ENCODE measurements at places on chromosomes 1 and 21.

DNA sequence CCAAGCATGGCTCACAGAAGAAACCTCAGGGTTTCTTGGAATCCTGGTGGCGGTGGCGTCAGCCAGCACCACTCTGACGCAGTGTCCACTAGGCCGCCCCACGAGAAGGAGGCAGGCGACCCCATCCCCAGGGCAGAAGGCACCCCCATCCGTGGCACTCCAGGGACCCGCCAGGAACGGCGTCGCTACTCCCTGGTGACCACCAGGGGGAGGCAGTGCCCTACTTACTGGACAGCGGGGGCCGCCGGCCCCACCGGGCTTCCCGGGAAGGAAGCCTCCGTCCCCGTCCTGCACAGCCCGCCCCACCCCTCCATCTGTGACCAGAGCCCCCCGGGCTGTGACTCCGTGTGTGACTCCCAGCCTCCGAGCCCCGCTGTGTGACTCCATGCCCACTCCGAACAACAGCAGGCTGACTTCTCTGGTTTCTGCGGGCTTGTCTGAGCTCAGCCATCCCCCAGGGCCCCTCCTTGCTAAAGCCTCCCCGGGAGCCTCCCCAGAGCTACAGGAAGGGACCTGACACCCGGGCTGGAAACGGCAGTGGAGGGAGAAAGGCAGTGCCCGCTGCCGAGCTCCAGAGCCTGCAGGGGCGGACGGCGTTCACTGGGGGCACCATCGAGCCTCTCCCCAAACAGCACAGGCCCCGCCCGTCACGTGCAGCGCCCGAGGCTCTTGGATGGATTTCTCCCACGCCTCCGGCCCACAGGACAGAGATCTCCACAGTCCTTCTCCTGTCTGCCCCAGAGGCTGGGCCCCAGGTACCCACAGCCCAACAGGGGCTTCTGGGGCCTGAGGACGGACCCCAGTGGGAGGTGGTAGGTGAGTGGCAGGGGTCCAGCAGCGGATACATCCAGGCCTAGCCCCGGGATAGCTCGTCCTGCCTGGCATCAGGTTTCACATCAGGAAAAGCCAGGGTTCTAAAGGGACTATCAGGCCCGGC, 21.1 kb downstream of the KIF17 start:
- peak; percentile 41 for DNase-seq

- no peak for DNase-seq
Measured at GRCh38 chr1:63307196-63307794, 15.1 kb upstream of the FOXD3 start.

- no peak for DNase-seq
Measured at GRCh38 chr1:74679811-74680210, 6.2 kb upstream of the ERICH3 start.

DNA sequence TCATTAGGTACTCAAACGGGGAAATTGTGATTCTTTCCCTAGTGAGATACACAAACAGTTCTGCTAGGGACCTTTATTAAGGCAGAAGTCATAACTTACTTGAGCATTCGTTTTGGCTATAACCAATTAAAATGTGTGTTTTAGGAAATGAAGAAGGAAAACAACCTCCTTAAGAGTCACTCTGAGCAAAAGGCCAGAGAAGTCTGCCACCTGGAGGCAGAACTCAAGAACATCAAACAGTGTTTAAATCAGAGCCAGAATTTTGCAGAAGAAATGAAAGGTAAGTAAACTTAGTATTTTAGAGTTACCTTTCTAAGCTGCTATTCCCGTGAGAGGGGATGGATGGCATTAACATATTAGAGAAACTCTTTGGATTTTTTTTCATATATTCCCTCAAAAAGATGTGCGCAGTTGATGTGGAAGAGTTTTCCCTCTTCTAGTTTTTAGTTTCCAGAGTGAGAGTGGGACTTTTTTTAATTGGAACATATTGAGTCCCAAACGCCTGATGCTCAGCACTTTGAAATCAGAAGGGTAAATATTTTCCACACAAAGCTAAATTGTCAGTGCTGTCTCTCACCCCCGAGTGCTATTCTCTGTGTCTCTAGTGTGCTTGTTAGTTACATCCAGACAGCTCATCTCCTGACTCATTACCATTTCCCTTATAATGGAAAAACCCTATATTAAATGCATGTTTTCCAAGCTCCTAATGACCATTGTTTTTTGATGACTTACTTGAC, 34.9 kb downstream of the CENPF start:
- no peak for DNase-seq

GRCh38 chr1:3501856-3502640, 47.6 kb downstream of the ARHGEF16 start:
- DNase-seq = peak; percentile 16

- no peak for DNase-seq
Measured at GRCh38 chr21:32562915-32563314, 22.4 kb downstream of the TCP10L start.

- DNase-seq = no peak
Measured at GRCh38 chr1:33060579-33061083, 20.3 kb upstream of the AZIN2 start.

DNA sequence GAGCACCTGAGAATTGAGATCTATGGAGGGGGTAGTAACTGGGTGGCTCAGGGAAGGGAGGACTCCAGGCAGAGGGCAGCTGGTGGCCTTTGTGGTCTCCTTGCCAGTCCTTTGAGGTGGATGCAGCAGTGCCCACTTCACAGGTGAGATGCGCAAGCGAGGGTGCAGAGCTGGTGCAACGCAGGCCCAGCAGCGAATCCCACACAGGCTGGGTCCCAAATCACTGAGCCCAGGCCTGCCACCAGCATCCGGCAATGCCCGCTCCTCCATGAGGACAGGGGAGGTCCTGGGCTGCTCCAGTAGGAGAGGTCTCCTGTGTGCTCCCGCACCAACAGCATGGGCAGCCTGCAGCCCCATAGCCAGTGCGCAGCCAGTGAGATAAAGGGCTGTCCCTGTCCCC, 318.0 kb downstream of the PCP4 start:
- no peak for DNase-seq

GRCh38 chr1:28864695-28865094, 49.7 kb upstream of the EPB41 start:
- DNase-seq = no peak

GRCh38 chr1:200738949-200739651, 407 bp downstream of the CAMSAP2 start:
- DNase-seq = peak; percentile 23

DNA sequence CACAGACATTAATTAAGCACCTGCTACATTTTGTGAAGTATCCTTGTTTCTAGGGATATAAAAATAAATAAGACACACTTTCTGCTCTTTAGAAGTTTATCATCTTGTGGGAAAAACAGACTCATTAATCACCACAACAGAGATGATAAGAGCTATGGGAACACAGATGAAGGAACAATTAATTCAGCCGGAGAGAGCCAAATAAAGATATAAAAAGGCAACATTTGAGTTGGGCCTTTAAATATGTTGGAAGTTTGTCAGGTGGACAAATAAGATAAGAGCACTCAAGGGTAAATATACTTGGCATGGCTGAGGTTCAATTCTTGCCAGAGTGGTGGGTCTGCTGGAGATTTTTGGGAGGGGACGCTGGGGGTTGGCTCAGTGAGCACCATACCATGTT, 34.2 kb upstream of the VTCN1 start:
- no peak for DNase-seq

DNA sequence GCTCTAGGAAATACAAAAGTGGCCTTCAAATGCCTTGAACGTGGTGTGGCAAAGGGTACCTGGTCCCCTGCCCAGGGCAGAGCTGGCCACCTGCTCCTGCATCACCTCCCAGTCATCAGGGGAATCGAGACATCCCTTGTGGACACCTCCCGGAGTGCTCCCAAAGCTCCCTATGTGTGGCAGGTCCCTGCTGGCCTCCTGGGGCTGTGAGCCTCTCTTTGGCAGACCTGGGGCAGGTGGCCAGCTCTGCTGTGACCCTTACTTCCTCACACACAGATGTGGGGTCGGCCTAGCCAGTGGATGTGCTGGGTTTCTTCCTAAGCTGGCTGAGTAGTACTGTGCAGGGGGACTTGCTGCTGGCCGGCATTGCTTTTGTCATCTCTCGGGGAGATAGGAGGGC, 86.5 kb downstream of the ITPKB start:
- DNase-seq = no peak

DNA sequence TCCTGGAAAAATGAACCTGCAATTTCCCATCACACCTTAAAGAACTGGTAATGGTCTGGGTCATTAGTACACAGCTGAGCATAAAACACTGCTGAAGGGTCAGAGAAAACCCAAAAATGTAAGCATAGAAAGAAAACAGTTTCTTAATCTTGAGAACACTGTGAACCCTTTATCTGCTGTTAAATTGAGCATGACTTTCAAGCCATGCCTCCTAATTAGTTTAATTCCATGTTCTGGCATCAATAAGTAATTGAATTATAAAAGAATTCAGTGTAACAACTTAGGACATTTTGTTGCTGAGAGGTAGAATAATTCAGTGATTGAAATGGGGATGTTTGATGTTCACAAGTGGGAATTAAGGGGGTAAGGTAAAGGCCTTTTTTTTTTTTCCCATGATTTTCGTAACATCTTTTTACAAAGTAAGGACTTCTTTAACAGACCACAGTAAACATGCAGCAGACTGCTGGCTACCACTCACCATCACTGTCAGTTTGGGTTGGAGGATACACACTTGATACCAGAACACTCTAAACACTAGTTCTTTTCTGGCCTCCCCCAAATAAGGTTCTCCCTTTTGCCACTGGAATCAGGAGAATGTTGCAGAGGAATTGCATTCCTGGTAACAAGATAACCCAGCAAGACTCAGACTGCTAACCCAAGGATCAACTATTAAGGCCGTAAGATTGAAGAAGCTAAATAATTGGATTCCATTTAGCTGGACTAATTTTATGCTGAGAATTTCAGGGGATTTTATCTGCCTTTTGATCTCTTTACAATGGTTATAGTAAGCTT, 3.0 kb downstream of the RWDD3 start:
- DNase-seq = no peak

- DNase-seq = no peak
Measured at GRCh38 chr1:223755992-223756775, 43.8 kb downstream of the CAPN2 start.

- DNase-seq = no peak
Measured at GRCh38 chr1:45654540-45655280, 30.9 kb upstream of the CCDC17 start.

- no peak for DNase-seq
Measured at GRCh38 chr1:89955311-89956205, 39.4 kb upstream of the ZNF326 start.

- no peak for DNase-seq
Measured at GRCh38 chr1:30719406-30720270, 3.7 kb downstream of the MATN1 start.

DNA sequence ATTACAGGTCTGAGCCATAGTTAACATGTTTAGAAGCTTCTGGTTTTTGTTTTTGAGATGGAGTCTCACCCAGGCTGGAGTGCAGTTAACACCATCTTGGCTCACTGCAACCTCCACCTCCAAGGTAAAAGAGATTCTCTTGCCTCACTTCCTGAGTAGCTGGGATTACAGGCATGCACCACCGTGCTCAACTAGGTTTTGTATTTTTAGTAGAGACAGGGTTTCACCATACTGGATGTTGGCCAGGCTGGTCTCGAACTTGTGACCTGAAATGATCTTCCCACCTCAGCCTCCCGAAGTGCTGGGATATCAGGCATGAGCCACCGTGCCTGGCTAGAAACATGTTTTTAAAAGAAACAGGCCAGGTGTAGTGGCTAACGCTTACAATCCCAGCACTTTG, 10.5 kb downstream of the NDUFS5 start:
- no peak for DNase-seq

DNA sequence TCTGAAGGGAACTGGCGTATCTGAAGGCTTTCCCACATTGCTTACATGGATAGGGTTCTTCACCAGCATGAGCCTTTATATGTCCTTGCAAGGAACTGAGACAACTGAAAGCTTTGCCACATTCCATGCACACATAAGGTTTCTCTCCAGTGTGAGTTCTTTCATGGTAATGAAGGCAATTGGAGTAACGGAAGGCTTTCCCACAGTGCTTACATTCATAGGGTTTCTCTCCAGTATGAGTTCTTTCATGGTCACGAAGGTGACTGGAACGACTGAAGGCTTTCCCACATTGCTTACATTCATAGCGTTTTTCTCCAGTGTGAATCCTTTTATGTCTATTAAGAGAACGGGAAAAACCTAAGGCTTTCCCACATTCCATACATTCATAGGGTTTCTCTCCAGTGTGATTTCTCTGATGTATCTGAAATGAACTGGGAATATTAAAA, 15.0 kb downstream of the ZNF124 start:
- no peak for DNase-seq

DNA sequence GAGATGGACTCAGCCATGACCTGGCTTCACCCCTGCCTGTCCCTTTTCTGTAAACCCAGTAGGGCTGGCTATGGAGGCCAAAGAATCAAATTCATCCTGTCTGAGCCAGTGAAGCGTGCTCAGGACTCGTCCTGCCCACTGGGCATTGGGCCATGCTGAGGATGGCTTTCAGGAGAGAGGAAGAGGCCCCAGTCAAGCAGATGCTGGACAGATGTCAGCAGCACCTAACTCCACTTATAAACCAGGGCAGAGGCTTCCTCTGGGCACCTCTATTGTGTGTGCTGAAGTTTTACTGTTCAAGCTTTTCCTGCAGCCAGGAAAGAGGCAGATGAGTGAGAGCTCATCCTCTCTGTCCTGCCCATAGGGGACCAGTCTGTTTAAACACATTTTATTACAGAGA, 97.4 kb upstream of the GCLM start:
- no peak for DNase-seq

GRCh38 chr1:188941986-188942385, 1535.7 kb downstream of the BRINP3 start:
- no peak for DNase-seq

Measured in activated naive CD8-positive, alpha-beta T cell treated with anti-CD3 and anti-CD28 coated beads, Interleukin-2, amount 50 U/mL, for 16 hours (primary cell).